ENCODE measurements at places on chromosomes 4 and X.

- DNase-seq, result no peak
These were observed 32.1 kb upstream of the RAPGEF2 start for GRCh38 chr4:159070742-159071141.

- DNase-seq, result no peak
These were observed 99.8 kb downstream of the PJA1 start for GRCh38 chrX:69065451-69065850.

DNA sequence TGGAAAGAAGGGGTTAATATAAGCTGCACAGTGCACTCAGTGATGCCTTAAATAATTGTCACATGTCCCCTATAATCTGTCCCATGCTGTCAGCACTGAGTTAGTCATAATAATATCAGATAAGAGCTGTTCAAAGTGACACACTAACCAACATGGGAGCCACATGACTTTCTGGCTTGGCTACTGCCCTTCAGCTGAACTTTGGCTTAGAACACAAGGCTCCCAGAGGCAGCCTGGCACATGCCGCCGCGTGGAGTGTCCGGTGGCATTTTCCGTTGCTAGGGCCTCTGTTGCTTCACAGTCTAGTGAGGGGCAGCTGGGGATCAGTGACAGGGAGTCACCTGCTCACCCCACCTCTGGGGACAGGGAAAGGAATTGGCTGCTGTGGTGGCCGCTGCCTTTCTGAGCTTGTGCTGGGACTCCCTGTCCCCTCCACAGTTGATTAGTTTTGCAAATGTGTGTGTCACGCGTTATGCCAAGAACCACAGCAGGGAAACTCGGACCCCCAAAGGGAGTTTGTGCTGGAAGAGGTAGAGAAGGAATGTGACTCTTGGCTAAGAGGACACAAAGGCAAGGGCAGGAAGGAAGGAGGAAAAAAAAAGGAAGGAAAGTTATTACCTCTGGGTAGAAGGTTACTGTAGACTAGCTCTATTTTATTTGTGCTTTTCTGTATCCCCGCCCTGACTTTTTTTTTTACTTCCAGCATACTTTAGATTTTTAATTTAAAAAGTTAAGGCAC is 41.1 kb upstream of the PPARGC1A start:
- no peak for DNase-seq

DNA sequence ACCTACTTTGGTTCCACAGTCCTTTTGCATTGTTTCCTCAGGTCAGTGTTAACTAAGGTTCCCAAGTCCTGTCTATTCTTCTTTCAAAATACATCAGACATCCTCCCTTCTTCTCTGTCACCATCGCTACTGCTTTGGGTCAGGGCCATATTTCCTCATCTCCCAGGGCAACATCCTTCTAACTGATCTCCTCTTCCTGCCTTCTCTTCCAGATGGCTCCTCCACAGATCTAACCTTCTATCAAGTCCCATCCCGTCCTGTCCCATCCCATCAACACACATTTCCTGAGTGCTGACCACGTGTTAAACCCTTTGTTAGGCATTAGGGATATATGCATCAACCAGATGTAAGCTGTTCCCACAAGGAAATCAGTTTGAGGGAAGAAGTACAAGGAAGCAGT is 25.9 kb downstream of the PLAC1 start:
- no peak for DNase-seq

GRCh38 chr4:1047976-1048772 is 36.7 kb downstream of the FGFRL1 start:
- DNase-seq, result no peak

GRCh38 chr4:67393699-67394281 is 151.5 kb downstream of the CENPC start:
- no peak for DNase-seq

- DNase-seq, result no peak
These were observed 113.2 kb downstream of the ENOX2 start for GRCh38 chrX:130789793-130790192.

GRCh38 chr4:152936446-152937335 is 568 bp downstream of the FHDC1 start:
- DNase-seq, result peak; percentile 54

- DNase-seq, result no peak
These were observed 53.8 kb downstream of the RBM47 start for GRCh38 chr4:40575846-40576245.

GRCh38 chr4:155007660-155008176 is 200.7 kb upstream of the NPY2R start:
- no peak for DNase-seq

GRCh38 chr4:40939856-40940255 is 190.1 kb downstream of the NSUN7 start:
- DNase-seq, result no peak

- no peak for DNase-seq
These were observed 116.7 kb downstream of the UBE2K start for GRCh38 chr4:39814403-39815185.

- DNase-seq, result no peak
These were observed 2.8 kb downstream of the SH3D19 start for GRCh38 chr4:151322570-151322969.

DNA sequence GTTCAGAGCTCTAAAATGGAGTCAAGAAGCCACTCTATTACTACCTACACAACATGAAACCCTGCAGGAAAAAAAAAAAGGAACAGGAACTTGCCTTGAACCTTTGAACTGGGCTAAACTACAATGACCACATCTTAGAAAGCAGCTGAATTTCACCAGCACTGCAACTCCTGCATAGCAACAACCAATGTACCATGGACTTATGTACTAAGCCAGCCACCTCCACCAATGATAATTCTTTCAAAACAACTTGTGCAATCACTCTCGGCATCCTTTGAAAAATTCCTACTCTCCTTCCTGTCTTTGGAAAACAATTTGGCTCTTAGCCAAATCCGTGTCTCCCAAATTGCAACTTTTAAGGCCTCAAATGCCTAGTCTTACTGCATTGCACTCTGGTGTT is 26.8 kb upstream of the FMR1 start:
- no peak for DNase-seq

DNA sequence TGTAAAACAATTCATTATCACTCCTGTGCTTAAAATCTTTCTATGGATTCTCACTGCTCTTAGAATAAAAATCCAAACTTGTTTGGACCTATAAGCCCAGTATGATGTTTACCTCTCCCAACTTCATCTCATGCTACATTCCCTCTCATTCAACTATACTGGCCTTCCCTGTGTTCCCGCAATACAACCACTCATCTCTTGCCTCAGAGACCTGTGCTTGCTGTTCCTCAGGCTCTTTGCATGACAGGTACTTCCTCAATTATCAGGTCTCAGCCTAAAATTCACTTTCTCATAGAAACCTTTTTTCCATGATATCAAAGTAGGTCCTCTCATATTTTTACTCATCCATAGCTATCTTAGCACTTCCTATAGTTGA is 71.7 kb downstream of the ENOX2 start:
- no peak for DNase-seq

- no peak for DNase-seq
These were observed 26.9 kb downstream of the HOPX start for GRCh38 chr4:56654238-56654632.

DNA sequence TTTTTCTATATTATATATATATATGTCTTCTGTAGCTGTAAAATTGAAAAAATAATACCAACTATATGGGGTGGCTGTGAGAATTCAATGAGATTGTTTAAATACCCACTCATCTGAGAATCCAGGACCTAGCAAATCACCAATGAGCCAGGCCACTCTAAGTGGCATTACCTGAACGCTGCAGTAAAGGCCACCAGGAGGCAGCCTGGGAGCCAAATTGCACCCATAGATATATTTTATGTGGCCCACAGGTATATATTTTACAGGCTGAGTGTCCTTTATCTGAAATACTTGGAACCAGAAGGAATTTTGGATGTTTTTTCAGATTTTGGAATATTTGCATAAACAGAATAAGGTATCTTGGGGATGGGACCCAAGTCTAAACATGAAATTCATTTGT is 58.2 kb upstream of the C4orf50 start:
- no peak for DNase-seq

GRCh38 chr4:168859888-168860694 is 150.0 kb downstream of the CBR4 start:
- DNase-seq, result no peak

- no peak for DNase-seq
These were observed 344.1 kb upstream of the TRAM1L1 start for GRCh38 chr4:117429506-117429905.

DNA sequence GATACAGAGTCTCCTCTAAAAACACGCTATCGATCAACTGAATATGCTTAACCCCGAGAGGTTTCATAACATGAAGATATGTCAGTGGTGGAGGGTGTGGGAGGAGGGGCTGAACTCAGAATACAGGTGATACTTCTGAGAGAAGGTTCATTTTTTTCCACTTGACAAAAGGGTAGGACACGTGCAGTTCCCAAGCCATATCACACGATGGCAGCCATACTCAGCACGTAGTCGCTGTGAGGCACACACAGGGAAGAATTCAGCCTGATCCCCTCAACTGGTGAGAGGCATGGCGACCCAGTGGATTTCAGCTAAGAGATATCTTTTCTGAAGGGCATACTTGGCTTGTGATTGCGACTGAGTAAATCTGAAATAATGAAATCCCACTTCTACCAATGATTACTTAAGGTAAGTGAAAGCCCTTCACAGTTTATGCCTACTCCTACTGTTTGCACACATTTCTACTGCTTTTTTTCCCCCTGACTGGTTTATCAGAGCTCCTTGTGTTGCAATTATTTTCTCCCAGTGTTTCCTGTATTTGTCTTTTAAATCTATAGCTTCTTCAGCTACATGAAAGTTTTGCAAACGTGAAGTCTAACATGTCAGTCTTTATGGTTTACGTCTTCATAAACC is 133.1 kb downstream of the CORIN start:
- peak; percentile 39 for DNase-seq
